Suprapubic skin (tissue), 4 donors: ENCODE measurements at places on chromosomes 3 and 15. TPM values are rescaled to one million over a fixed set of nuclear protein-coding genes. Genes with fewer than 3 reads are reported as not detected.

- H3K4me3 ChIP-seq, result no peak overlapping the region
- H3K36me3 ChIP-seq, result no peaks in the 10 kb centered on the region
These were observed 668.7 kb downstream of the OTOL1 start for GRCh38 chr3:162165346-162165745.

- H3K27me3 ChIP-seq, result no peaks in the 10 kb centered on the region
- DNase-seq, result no peak
- no peak overlapping the region for H3K27ac ChIP-seq
- peaks cover 7% of the 10 kb centered on the region for H3K4me1 ChIP-seq
These were observed 4.7 kb upstream of the P2RY1 start for GRCh38 chr3:152830245-152830644.

CCR9 gene
- total RNA-seq, result not detected

IL20RB gene
- 274 TPM for total RNA-seq

VEPH1 gene
- total RNA-seq, result 4.2 TPM

SYNPR gene
- total RNA-seq, result not detected
